ENCODE measurements at places on chromosomes 7 and 10. TPM values are rescaled to one million over a fixed set of nuclear protein-coding genes. Genes with fewer than 3 reads are reported as not detected.

- no peak for DNase-seq
Observed at GRCh38 chr10:124824507-124824906, 22.9 kb downstream of the ABRAXAS2 start.

- DNase-seq = no peak
Observed at GRCh38 chr10:33240931-33241330, 93.5 kb downstream of the NRP1 start.

DNA sequence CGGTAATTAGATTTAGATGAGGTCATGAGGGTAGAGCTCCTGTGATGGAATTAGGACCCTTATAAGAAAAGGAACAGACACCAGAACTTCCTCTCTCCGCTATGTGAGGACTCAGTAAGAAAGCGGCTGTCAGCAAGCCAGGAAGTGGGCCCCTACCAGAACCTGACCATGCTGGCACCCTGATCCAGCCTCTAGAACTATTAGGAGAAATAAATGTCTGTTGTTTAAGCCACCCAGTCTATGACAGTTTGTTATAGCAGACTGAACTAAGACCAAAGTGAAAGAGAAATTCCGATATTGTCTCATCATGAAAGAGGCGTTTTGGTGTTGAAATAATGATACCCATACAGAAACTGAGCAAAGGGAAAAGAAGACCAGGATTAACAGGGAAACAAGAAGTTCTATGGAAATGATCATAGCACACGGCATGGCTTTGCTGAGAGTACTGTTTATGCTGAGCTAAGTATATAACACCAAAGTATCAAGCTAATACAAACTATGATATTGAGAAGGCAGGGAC, 9.2 kb downstream of the CLEC2L start:
- no peak for DNase-seq

- DNase-seq = no peak
Observed at GRCh38 chr10:35552650-35553342, 52.3 kb upstream of the GJD4 start.

DNA sequence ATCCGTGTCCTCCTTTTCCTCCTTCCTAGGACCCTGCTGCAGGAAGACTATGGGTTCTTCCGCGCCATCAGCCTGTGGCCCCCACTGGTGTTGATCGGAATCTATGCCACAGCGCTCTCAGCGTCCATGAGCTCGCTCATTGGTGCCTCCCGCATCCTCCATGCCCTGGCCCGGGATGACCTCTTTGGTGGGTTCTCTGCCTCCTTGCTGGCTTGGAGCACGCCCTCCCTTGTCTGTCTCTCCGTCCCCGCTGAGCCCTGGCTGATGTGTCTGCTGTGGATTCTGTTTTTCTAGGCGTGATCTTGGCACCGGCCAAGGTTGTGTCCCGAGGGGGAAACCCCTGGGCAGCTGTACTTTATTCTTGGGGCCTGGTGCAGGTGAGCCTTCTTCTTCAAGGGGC, 7.3 kb upstream of the TRIP6 start:
- no peak for DNase-seq

DNA sequence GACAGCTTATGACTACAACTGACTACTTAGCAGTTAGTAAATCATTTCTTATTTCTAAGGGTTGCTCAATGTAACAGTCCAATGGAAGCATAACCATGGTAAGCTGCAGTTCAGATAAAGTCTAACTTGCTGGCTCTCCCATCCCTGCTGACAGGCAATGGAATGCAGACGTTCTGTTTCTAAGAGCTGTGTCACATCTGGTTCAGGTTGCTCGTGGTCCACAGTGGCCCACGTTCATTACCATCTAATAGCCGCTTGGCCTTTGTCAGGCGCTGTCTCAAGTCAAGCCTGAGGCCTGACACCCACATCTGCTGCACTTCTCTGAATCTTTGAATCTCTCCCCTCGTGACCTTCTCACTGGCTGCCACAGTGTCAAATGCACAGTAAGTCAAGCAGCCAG, 240.8 kb downstream of the FGFR2 start:
- DNase-seq = no peak

OGDHL gene
- total RNA-seq = 0.43 TPM

- DNase-seq = no peak
Observed at GRCh38 chr10:11341283-11341960, 270.0 kb downstream of the USP6NL start.

- DNase-seq = no peak
Observed at GRCh38 chr10:76169246-76169645, 737.8 kb downstream of the LRMDA start.

- no peak for DNase-seq
Observed at GRCh38 chr7:139570119-139570518, 46.6 kb downstream of the CLEC2L start.

DNA sequence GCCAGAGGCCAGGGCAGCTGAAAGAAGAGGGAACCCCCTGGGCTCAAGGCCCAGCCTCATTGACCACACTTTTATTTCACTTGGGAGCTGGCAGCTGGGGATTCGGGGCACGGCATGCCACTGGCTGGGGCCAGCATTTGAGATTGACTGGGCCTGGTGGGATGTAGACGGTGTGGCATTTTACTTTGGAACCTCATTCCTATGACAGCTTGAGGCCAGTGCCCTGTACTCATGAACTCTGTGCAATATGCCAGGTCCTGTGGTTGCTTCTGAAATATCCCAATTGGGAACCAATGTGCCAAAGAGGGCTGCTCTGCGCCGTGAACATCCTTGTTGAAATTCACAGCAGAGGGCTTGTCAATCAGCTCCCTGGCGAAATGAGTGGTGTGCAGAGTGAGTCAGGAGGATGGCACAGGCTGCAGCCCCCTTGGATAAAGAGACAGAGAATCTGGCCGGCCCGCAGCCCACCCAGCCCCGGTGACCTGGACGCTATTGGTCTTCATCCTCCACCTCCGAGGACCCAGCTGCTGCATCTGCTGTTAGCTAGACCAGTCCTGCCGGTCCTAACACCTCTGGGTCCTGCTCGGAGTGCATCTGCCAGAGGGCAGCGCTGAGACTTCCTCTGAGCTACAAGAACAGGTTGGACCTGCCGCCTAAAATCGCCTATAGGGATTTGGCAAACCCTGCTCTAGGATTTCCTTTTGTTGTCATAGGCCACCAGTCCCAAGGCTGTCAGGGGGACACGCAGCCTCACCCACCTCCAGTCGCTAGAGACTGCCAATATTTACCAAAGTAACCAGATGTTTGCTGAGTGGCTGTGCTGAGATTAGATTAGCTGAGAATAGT, 58.0 kb downstream of the PRKAG2 start:
- DNase-seq = no peak

DNA sequence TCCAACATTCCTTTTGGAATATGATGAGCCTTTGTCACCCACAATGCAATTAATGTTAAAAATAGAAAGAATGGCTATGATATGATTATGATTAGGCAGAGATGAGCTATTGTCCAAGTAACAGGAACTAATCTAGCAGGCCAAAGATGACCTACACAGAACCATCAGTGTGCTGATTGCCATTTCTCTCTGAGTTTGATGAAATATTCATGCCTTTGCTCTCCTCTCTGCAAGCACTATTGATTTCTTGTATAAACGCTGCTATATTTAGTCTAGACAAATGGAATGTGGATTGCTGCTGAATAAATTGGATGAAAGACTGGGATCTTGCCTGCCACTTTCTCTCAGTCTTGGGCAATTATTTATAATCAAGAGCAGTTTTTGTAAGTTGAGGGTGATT, 85.4 kb downstream of the HDAC9 start:
- no peak for DNase-seq

- DNase-seq = no peak
Observed at GRCh38 chr7:17046666-17047065, 164.9 kb upstream of the AGR3 start.

- DNase-seq = no peak
Observed at GRCh38 chr7:82615527-82615926, 171.9 kb upstream of the CACNA2D1 start.

- peak; percentile 97 for DNase-seq
Observed at GRCh38 chr7:138459413-138460175, 465 bp upstream of the TRIM24 start.

DNA sequence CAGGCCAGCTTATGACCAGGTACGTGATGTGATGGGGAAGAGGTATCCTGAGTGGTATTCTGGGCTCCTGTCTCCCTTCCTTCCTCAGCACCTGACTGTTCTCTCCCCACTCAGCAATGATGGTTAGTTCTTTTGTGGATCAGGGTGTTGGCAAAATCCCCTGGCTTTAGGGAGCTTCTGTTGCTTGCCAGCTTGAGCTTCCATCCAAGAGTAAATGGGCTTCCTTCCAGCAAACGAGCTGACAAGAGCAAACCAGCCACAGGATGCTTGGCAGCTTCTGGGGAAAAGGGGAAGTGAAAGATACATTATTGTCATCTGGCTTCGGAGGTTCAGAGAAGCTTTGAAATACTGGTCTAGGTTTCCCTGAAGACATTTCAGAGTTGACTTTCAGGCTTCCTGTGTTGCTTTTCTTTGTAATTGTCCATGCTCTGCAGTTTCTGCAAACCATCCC, 5.2 kb downstream of the DUSP5 start:
- no peak for DNase-seq

DNA sequence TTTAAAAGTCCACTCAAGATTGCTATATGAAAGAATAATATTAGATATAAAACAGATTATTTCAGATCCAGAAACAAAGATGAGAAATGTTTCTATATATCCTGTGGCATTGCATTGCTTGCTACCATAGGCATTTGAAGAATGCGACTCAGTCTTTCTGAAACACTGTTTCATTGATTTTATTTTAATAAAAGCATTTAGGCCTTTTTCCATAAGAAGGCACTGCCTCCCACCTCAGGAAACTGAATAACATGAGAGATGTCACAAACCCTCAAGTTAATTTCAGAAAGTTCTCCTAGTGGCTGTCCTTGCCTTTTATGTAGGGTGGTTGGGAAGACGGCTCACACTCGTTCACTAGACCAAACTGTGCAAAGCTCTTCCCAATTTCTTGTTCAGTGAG, 23.3 kb downstream of the PRPS1L1 start:
- DNase-seq = no peak

DNA sequence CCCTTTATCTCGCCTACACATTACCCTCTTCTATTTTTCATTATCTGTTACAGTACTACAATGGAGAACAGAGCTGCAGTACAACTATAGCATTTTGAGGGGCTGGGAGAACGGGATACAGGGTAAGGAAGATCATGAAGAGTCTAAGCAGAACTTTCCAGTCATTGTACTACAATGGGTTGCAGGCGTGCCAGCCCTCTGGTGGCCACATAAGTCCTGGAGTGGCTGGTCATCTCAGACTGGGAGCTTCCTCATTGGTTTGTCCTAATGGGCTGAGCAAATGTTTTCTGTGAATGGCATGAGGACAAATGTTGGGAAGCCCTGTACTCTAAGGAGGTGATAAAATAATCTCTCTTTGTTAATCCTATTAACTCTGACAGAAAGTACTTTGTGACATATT, 33.0 kb downstream of the TMEM106B start:
- DNase-seq = no peak

CAV2 gene
- total RNA-seq = 0.24 TPM

- DNase-seq = no peak
Observed at GRCh38 chr10:110052916-110053315, 45.1 kb downstream of the ADD3 start.

DNA sequence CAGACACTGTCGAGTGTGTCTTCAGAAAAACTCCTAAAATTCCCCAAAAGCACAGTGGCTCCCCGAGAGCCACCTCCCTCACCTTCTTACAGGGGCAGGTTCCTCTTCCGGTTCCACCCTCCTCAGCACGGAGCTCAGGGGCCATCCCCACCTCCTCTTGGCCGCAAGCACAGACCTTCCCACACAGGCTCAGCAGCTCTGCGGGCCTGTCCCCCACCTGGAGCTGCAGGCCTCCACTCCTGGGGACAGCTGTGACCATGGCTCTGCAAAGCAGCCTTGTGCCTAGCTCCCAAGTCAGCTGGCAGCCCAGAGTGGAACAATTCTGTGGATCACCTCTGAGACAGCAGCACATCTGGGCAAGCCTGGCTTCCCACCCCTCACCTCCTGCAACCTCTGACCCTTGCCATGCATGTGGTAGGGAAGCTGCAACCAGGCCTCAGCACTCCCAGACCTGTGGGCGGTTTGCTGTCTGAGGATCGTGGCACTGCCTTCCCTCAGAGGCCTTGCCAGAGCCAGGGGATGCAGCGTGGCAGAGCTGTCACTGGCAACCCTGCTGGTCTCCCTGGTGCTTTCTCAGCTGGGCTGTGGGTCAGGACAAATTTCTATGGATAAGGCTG, 79.7 kb downstream of the ALOX5 start:
- no peak for DNase-seq

CHST15 gene
- 0.29 TPM for total RNA-seq

NODAL gene
- not detected for total RNA-seq

PLEKHS1 gene
- total RNA-seq = not detected

- DNase-seq = no peak
Observed at GRCh38 chr7:98075801-98076200, 30.9 kb upstream of the LMTK2 start.

DNA sequence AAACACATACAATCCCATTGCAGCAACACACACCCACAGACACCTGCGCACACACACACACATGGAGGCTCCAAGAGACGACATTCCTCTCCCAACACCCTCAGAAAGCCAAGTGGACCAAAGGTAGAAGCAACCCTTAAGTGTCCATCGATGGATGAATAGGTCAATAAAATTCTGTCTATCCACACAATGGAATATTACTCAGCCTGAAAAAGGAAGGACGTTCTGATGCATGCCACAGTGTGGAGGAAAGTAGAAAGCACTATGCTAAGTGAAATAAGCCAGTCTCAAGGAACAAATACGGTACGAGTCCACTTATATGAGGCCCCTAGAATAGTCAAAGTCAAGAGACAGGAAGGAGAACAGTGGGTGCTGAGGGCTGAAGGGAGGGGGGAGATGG, 174.4 kb downstream of the GRID1 start:
- no peak for DNase-seq

UNCX gene
- not detected for total RNA-seq

SFXN2 gene
- total RNA-seq = 29.0 TPM

DNA sequence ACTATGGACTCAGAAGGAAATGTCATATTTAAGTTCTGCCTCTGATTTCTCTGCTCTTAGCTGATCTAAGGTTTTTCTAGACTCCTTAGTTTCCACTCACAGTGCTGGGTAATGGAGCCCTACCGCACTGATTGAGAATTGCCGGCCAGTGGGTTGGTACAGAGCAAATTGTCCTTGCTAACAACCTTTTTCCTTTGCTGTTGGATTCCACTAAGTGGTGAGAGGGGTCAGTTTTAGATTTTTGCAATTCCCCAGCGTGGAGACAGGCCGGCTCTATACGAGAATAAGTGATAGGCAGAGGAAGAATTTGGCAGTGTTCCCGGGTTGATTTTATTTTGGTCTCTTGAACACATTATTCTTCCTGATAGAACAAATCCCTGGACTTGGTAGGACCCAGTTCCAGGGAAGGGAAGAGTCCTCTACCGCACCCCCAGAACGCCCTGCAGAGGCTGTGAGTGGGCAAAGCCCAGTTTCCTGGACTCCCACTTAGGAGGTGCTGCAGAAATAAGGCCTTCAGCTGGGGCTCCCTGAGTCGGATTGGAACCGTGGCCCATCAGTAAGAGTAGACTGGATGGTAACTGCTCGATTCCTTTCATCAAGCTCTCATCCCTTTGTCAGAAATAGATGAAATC, 3.0 kb upstream of the NRP1 start:
- no peak for DNase-seq

DNA sequence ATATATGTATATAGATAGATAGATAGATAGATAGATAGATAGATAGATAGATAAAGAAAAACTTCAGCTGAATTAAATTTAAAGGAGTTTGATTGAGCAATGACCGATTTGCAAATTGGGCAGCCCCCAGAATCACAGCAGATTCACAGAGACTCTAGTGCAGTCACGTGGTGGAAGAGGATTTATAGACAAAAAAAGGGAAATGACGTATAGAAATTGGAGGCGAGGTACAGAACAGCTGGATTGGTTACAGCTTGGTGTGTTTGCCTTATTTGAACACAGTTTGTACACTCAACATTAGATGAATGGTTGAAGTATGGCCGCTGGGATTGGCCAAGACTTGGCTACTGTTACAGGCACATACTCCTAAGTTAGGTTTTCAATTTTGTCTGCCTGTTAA, 8.2 kb upstream of the PODXL start:
- no peak for DNase-seq
